ENCODE measurements at places on chromosomes 4 and X.
A peak's percentile ranks its signal among the peaks of the same experiment; 100 is the strongest.

DNA sequence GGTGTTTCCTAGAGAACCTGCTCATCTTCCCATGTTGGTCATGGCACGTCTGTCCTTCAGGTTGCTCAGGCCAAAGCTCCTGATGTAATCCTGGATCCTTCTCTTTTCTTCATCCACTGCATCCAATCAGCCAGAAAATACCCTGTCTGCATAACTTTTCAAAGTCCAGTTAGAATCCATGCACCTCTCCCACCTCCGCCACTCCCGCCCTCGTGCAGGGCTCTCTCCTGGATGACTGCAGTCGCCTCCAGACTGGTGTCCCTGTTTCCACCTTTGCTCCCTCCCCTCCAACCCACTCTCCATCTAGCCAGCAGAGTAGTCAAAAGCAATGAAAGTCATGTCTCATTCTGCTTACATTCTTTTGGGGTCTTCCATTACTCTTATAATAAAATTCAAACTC, 16.0 kb downstream of the CNGA2 start:
- DNase-seq, result no peak

- peak; percentile 94 for DNase-seq
These were observed at the start of gene FRG1 for GRCh38 chr4:189940178-189941004. Gene FRG1, plus strand, starts transcription at chr4:189940872. Its CDS starts 138 bp downstream, at chr4:189941010.

- DNase-seq, result no peak
These were observed 73.5 kb upstream of the CAMK2D start for GRCh38 chr4:113835005-113835404.

- DNase-seq, result no peak
These were observed 115.5 kb upstream of the MYOZ2 start for GRCh38 chr4:119020158-119020557.

DNA sequence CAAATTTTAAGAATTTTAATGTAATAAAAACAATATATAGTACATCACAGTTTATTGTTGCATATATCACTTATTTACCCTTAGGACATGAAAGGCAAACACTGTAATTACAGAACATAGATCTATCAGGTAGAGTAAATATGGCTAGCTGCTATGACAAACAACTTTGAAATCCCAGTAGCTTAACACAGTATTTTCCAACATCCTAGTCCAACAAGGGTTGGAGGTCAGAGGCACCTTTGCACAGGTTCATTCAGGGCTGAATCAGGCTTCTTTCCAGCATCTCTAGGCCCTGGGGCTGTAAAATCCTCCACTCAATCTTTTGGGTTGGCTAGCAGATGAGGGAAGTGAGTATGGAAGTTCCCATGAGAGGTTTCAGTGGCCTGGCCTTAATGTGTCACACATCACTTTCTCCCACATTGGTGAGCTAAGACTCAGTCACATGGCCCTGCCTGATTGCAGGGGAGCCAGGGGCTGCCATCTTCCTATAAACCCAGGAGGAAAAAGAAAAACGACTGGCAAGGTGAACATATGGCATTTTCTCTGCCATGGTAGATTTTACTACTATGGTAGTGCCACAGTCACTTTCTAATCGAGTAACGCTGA, 32.9 kb downstream of the HERC6 start:
- no peak for DNase-seq

DNA sequence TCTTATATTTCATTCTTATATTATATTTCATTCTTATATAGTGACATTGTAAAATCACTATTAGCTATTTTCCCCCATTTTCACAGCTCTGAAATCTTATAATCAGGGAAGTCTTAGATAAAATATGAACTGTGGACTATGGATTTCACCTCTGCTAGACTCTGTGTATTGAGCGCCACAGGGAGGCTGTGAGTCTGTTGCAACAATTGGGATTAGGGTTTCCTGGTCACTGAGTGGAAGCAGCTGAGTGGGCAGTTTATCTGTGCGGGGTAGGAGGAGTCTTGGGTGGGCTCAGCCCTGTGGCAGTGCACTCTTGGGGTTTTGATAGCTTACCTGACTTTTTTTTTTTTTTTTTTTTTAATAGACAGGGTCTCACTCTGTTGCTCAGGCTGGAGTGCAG, 249.5 kb downstream of the PTTG2 start:
- DNase-seq, result no peak

DNA sequence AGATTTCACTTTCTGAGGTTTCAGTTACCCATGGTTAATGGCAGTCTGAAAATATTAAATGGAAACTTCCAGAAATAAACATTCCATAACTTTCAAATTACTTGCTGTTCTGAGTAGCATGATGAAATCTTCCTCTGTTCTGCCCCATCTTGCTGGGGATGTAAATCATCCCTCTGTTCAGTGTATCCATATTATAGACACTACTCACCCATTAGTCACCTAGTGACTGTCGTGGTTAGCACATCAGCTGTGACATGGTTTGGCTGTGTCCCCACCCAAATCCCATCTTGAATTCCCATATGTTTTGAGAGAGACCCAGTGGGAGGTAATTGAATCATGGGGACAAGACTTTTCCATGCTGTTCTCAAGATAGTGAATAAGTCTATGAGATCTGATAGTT, 125.5 kb upstream of the GIMD1 start:
- no peak for DNase-seq

GRCh38 chrX:11427453-11428071, 134.3 kb downstream of the AMELX start:
- DNase-seq, result no peak

- DNase-seq, result no peak
These were observed 143.5 kb upstream of the PBDC1 start for GRCh38 chrX:76029385-76029784.

GRCh38 chrX:123222920-123223319, 38.8 kb downstream of the GRIA3 start:
- no peak for DNase-seq

GRCh38 chrX:76420237-76420636, 7.3 kb upstream of the MAGEE1 start:
- no peak for DNase-seq

DNA sequence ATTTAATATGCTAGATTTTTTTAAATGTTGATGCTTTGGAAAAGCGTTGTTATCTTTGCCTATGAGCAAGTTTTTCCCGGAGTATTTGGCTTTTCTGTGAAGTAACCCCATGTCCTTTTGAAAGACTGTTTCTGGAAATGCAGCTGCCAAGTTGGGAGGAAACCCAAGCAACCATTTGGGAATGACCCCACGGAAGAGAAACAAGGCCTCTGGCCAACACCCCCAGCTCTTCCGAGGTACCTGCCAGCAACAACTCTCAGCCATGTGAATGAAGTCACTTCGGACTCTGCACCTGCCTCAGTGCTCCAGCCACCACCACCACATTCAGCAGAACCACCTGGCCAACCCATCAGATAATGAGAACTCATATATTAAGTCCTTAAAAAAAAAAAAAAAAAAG, 36.2 kb upstream of the DHRSX start:
- no peak for DNase-seq

- no peak for DNase-seq
These were observed 94.5 kb downstream of the MID1IP1 start for GRCh38 chrX:38895775-38896174.

GRCh38 chr4:139331185-139331584, 28.9 kb upstream of the NDUFC1 start:
- no peak for DNase-seq

DNA sequence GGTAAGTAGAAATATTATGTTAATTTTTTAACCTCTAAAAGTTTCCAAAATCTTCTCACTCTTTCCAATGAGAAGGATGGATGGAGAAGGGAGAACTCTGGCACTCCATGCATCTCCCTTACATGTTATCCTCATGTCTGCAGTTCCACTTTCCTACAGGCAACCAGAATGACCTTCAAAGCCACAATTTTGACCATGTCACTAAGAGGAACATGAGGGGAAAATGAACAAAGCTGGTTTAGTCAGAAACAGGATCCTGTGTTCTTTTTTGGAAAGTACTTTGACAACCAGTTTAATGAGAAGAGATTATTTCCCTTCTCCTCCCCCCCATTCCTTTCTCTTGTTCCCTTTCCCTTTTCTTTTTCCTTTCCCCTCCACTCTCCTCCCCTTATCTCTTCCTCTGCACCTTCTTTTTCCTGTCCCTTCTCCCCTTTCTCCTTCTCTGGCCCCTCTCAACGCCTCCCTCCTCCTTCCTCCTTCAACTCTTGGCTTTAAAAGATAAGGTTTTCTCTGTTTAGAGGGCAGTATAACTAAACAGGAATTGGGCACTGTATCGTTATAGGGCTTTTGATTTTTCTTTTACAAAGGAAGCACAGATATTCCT, 42.5 kb downstream of the DTHD1 start:
- DNase-seq, result no peak

GRCh38 chr4:52376132-52376704, 282.9 kb downstream of the USP46 start:
- no peak for DNase-seq

DNA sequence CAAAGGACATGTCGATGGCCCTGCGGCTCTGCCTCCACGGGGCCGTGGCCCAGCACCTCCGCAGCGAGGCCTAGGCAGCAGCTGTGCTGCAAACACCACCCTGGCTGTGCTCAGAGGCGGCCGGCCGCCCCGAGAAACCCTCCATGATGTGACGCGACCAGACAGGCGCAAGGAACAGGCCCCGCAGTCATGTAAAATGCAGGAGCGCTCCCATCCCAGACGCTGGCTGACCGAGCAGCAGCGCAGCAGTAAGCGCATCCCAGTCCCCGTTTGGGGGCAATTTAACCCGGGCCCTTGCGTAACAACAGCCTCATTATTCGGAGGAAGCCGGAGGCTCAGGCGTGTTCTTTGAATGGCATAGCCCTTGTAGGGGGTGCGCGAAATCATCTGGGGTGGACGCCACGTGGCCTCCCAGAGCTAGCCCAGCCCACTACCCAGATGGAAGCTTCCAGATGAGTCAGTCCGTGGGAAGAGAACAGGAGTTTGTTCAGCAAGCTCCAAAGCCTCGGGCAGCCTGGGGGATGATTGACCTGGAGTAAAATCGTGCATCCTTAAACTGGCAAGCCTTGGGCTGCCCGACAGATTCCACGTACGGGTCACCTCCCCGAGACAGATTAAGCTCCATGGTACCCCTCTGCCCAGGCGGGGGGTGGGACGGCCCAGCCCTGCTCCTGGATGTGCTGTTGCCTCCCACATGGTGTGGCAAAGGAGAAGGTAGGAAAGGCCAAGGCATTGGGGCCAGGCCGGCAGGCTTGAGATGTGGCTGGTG, 124.0 kb downstream of the HMX1 start:
- no peak for DNase-seq

GRCh38 chr4:105473324-105474098, at the start of gene PPA2:
Gene PPA2, minus strand, starts transcription at chr4:105474062. Its CDS starts 12 bp downstream, at chr4:105474050.
- DNase-seq, result peak; percentile 6

- DNase-seq, result no peak
These were observed 1761.3 kb upstream of the IGFBP7 start for GRCh38 chr4:58871509-58871908.

DNA sequence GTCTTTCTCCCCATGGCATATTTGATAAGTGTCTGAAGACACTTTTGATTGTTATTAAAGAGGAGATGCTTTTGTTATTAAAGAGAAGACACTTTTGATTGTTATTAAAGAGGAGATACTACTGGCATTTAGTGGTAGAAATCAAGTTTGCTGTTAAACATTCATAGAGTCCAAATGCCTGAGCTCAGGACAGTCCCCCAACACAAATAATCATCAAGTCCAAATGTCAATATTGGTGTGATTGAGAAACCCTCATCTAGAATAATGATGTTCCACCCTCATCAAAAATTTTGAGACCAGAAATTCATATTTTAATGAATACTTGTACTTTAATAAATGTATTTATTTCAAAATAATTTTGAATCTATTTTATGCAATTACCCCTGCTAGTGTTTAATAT, 1412.9 kb upstream of the PCDH7 start:
- no peak for DNase-seq

- DNase-seq, result no peak
These were observed 153.4 kb downstream of the PPARGC1A start for GRCh38 chr4:23736466-23736865.
